ENCODE measurements at places on chromosomes 11 and 22. TPM values are rescaled to one million over a fixed set of nuclear protein-coding genes. Genes with fewer than 3 reads are reported as not detected.

DNA sequence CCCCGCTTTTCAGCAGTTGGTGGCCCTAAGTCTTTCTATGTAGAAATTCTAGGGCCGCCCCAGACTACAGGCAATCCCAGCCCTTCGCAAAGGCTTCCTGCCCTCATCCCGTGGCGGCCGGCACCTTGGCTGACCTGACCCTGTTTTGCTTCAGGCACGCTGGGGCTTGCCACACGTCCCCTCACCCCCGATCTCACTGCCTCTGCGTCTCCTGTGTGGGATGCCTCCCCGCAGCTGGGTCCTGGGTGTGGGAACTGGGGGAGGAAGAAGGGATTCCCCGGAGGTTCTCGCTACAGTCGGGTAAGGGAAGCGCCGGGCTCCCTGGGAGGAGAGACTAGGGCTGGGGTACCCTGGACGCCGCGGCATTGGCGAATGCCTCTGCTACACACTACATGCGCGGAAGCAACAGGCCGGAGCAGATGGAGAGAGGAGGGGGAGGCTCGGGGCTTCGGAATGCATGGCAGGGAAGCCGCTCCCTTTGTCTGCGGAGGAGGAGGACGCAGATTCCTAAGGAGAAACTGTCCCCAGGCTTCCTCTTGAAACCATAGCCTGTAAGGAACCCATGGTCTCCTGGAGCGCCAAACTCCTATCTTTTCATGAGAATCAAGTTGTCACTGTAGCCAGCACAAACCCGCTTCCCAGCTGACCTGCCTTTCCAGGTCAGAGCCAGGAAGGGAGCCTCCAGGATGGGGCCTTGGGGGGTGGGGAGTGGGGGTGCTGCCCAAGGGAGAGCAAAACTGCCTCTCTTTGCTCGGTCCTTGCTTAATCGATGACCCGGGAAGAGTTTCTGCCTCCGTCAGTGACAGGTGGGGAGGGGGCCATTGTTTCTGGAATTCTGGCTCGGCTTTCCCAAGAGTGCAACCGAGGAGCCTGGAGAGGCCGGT lies 1.4 kb downstream of the DTX4 start:
- DNase-seq, result peak; percentile 26

DNA sequence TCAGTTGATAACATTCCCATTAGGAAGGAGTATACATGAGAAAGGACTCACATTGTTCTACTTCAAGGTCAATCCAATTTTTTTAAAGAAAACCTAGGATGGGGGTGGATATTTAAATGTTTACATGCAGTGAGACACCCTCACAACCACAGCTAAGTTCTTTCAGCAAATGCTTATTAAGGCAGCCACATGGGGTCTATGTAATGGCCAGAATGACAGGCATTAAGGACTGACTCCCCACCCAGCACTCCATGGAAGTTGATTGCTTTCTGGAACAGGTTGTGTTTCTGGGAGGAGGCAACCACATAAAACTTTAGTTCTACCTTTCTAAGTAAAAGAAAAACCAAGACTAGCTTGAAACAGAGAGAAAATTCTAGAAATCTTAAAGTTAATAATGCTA lies 662.0 kb upstream of the CCDC90B start:
- no peak for DNase-seq

GRCh38 chr11:11218629-11218986 lies 134.4 kb downstream of the CSNK2A3 start:
- no peak for DNase-seq

Gene OR5A1
- not detected for total RNA-seq

DNA sequence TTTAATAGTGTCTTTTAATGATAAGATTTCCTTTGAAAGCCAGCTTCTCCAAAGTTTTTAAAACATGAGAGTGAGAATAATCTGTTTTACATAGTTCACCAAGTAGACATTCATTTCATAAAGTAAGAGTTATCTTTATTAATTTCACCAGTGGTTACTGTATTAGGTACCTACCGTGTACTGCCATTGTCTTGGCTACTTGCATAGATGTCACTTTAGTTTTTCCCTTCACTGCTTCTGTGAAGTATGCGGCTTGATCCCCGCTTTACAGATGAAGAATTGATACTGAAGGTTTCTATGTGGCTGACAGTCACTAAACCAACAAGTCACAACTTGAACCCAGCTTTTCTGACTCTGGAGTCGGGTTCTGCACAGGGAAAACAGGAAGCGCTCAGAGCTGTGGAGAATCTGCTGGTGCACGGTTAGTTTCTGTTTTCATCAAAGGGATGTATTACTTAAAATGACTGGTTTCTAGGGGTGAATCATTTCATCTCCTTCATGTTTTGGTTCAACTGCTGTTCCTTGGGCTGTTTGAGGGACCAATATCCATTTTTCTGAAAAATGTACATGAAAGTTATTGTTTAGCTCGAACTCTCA lies 39.3 kb upstream of the MYO18B start:
- peak; percentile 73 for DNase-seq

- DNase-seq, result no peak
Measured at GRCh38 chr11:65218446-65218845, 36.7 kb downstream of the CAPN1 start.

Gene CREBZF
- total RNA-seq, result 26.6 TPM

- no peak for DNase-seq
Measured at GRCh38 chr11:128962896-128963295, 20.2 kb upstream of the TP53AIP1 start.

Measured in foreskin keratinocyte (primary cell).